ENCODE measurements at places on chromosomes 1 and 21.

DNA sequence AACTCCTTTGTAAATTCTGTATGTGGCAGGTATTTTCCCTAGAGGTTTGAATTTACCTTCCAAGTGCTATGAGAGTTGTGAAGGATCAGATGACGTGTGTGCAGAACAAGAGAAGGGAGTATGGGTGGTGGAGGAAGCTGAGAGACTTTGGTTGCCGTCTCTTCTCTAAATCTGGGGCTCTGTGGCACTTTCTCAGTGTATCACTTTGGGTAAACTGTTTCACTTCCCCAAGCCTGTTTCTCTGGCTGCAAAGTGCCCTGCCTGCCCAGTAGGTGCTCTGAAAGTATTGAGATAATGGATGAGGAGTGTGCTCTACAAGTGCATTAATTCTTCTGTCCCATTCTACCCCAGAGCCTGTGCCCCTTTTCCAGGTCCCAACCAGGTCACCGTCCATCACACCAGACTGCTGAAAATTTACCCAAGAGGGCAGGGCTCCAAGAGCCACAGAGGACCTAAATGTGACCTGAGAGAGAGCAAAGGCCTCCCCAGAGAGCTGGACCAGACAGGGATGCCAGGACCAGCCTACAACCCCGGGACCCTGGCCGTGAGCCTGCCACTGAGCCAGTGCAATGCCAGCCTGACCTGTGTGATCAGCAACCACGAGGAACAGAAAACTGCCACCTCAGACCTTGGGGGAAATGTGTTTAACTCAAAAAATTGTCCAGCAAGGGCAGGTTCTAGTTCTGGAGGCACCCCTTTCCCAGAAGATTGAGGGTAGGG is 131.6 kb upstream of the ETV3 start:
- no peak for DNase-seq

GRCh38 chr21:45158491-45159423 is 84.4 kb downstream of the ADARB1 start:
- no peak for DNase-seq

- DNase-seq = no peak
Measured at GRCh38 chr1:24349891-24350290, 30.7 kb downstream of the GRHL3 start.

DNA sequence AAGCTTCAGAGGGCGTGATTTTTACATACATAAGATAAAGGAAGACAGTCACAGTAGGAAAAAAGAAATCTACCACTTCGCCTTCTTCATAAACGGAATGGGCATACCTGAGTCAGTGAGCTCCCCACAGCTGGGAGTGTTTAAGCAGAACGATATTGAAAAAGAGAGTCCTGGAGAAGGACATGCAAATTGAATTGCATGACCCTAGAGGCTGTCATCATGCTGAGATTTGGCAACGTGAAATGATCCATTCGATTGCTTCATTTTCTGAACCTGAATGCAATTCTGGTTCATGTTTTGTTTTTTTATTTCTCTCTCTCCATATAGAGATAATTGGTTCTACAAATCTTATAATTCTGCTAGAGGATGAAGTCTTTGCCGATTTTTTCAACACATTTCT is 3.7 kb downstream of the RGSL1 start:
- DNase-seq = no peak

DNA sequence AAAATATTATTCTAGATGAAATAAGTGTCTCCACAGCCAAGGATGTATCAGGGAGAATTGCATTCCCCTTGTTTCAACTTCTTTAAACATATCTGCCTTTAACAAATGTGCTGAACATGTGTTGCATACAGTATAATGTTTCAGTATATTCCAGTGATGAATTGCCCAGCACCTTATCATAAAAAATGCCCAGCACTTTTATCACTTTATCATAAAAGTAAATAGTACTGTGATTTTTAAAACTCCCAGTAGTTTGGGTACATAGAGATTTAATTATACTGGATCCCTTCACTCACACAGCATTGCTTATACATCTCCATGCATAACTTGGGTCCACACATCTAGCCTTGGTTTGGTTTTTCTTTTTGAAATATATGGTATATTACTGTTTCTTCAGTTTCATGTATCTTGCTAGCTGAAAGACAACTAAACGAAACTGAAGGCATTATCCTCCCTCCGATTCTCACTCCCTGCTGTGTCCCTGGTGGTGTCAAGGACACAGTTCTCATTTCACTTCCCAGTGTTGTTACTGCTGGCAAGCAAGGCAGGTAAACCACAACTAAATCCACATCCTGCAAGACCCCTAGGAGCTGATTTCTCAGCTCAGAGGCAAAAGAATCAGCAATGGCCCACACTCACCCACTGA is 118.2 kb upstream of the SLC44A3 start:
- DNase-seq = no peak

GRCh38 chr1:101964708-101965107 is 32.0 kb downstream of the OLFM3 start:
- no peak for DNase-seq

DNA sequence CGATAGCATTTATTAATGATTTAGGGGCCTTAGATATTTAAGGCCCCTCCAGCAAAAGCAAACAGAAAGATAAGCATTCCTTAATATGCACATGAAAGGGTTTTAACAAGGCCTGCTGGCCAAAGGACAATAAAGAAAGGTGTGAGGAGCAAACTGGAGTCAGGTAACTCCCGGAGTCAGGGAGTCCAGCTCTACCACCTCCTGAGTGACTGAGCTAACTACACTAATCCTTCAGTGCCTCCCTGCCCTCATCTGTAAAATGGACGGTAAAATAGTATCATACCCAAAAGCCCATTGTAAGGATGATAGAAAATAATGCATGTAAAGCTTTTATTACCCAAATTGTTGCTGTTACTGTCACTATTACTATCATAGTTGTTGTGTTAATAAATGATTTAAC is 161.7 kb downstream of the SIPA1L2 start:
- DNase-seq = no peak

- no peak for DNase-seq
Measured at GRCh38 chr1:206464456-206464964, 5.8 kb upstream of the IKBKE start.

GRCh38 chr21:45177039-45177438 is 102.7 kb downstream of the ADARB1 start:
- DNase-seq = no peak

DNA sequence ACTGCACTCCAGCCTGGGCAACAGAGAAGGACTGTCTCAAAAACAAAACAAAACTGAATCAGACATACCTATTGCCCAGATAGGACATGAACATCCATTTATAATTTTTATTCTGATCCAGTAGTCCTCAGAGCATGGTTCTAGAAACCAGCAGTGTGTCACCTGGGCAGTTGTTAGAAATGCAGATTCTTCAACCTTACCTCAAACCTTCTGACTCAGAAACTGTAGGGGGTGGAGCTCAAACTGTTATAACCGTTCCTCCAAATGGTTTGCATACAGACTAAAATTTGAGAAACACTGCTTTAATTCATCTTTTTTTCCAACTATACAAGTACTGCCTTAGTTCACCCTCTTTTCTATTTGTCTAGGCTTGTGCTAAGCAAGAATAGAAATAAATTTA is 6.0 kb downstream of the NASP start:
- DNase-seq = no peak

DNA sequence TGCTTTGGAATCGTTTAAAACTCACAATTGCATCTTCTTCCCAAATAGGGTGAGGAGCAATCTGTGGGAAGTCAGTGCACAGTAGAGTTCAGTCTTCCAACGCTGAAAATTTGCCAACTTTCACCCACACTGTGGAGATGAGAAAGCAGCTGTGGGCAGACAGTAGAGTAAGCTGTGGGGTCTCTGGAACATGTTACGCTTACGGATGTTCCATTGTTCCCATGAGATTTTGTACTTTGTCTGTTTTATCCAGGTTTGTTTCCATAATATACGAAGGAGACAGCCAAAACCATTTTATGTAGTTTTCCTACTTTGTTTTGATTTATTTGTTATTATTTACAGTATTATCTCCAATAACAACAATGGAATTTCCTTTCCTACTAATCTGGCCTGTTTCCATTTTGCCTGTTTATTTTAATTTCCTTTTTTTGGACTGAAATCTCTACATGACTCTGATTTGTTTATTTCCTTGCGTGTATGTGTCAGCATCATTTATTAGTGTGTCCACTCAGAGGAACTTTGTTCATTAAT is 65.1 kb upstream of the RGL1 start:
- DNase-seq = no peak

DNA sequence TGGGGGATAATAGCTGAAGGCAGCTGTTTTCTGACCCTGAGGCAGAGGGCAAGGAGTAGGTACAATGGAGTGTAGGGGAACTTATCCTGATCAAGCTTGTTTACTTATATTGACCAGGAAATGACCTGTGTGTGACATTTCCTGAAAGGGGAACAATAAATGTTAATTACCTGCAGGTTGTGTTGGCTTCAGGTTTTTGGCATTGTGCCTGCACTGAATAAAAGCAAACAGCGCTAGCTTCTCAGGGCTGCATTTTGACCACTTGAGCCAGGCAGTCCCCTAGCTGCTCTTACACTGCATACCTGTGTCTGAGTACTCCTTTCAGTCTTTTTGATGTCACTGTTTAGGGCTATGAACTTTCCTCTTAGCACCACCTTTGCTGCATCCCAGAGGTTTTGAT is 40.6 kb downstream of the DRAM2 start:
- no peak for DNase-seq

GRCh38 chr1:89287181-89288050 is 14.8 kb upstream of the GBP5 start:
- DNase-seq = no peak

- no peak for DNase-seq
Measured at GRCh38 chr1:165036403-165036802, 320.1 kb downstream of the LMX1A start.

GRCh38 chr1:165454091-165454610 is 9.2 kb upstream of the RXRG start:
- DNase-seq = no peak

DNA sequence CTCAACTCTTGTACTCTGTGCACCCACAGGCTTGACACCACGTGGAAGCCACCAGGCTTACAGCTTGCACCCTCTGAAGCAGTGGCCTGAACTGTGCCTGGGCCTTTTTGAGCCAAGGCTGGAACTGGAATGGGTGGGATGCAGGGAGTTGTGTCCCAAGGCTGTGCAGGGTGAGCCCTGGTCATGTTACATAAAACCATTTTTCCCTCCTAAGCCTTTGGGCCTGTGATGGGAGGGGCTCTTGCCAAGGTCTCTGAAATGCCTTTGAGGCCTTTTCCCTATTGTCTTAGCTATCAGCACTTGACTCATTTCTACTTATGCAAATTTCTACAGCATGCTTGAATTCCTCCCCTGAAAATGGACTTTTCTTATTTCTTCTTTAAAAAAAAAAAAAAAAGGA is 14.1 kb downstream of the VN1R5 start:
- no peak for DNase-seq

GRCh38 chr1:115813727-115814126 is 27.2 kb downstream of the NHLH2 start:
- no peak for DNase-seq

- DNase-seq = no peak
Measured at GRCh38 chr1:205326812-205327466, 5.4 kb upstream of the NUAK2 start.

DNA sequence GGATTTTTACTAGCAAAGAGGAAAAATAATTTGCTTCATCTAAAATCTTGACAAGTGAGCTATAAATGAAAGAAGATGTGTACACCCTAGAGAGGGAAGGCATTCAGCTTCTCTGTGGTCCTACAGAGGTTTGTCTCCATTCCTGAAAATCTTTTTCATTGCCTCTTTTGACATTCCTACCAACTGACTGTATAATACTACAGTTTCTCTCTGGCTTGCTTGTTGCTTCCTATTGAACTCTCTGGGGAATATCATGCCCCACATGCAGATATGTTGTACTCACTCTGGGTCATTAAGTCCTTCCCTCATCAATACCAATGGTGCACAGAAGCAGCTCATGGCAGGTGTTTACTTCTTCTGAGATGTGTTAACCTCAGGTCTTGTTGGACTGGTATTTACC is 371.2 kb upstream of the PLXNA2 start:
- no peak for DNase-seq

GRCh38 chr21:36719614-36720013 is 20.7 kb downstream of the SIM2 start:
- no peak for DNase-seq

- no peak for DNase-seq
Measured at GRCh38 chr1:108829498-108829916, 27.4 kb downstream of the AKNAD1 start.

DNA sequence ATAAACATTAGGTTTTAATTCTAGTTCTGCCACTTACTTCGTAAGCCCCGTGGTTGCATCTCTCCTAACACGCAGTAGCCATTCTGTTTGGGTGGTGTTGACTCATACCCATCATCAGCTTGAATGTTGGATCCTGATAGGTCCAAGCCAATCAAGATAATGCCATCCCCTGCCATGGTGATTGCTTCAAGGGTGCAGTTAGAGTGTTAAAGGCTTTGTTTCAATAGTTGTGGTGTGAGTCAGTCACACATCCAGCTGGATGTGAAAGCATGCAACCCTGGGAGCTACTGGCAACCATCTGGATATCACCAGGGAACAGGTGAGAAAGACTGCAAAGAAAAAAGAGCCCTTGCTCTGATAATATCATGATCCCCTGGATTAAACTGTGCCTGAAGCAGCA is 69.1 kb downstream of the OMA1 start:
- no peak for DNase-seq

DNA sequence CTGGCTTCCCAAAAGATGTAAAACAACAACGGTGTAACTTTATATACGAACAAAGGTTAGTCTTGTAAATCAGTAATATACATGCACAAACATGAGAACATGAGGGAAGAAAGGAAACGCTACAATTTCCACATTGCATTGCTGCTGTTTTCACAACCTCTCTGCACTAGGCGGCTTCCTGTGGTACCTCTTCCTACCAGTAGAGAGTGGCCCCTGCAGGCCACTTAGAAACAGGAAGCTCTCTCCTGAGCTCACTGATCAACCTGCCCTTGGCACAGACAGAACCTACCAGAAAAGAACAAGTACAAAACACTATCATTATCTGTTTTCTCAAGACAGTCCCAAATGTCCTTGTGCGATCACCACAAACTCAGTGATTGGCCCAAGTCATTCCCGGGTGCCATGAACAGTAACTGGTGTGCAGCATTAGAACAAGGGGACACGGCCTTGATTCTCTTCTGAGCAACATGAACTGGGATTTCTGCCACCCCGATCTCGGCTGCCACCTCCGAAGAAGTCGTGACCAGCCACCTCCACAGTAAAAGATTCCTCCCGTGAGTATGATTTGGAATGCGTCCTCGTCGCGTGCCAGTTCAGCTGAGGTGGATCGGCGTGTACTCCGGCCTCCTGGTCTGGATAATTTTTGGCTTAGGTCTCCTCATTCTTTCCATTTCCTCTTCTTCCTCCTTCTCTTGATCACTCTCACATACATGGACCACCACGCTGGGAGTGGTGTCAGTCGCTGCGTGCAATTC is 5.7 kb upstream of the KCNE1 start:
- no peak for DNase-seq

DNA sequence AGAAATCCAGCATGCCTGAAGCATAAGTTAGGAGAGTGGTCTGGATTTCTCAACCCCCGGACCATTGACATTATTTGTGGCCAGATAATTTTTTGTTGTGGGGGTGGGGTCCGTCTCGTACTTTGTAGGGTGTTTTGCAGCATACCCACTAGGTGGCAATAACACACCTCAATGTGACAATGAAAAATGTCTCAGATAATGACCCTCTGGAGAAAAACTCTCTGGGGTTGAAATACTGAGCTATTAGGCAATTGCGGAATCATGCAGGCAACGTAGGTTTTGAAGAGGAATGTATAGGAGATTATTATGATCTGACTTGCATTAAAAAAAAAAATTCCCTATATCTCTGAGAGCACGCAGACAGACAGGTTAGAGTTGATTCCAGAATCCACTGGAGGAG is 25.3 kb upstream of the RRP15 start:
- no peak for DNase-seq

Measured in NCI-H1048 (cell line).